Activated gamma-delta T cell (primary cell): ENCODE measurements at places on chromosomes 11 and 22.

- no peak for DNase-seq
Measured at GRCh38 chr11:14360976-14361375, 2.0 kb upstream of the RRAS2 start.

DNA sequence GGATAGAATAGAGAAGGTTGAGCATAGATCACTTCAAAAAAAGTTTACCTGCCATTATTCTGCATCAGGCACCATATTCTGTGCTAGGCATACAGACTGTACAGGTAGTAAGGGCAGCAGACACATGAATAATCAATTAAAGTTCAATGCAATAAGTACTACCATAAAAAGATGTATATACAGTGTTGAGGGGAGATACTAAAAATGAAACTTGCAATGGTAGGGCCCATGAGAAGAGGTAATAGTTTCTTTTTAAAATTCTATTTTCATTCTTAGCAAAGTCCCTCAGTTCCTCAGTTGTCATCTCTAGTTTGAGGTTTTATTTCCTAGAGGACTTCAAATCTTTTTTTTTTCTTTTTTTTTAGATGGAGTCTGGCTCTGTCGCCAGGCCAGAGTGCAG is 819.9 kb downstream of the FAM181B start:
- DNase-seq, result no peak

GRCh38 chr11:106421676-106422292 is 344.3 kb downstream of the AASDHPPT start:
- DNase-seq, result no peak

GRCh38 chr22:32760815-32761214 is 40.7 kb upstream of the TIMP3 start:
- DNase-seq, result no peak

- DNase-seq, result no peak
Measured at GRCh38 chr11:46527591-46528130, 66.2 kb downstream of the AMBRA1 start.

DNA sequence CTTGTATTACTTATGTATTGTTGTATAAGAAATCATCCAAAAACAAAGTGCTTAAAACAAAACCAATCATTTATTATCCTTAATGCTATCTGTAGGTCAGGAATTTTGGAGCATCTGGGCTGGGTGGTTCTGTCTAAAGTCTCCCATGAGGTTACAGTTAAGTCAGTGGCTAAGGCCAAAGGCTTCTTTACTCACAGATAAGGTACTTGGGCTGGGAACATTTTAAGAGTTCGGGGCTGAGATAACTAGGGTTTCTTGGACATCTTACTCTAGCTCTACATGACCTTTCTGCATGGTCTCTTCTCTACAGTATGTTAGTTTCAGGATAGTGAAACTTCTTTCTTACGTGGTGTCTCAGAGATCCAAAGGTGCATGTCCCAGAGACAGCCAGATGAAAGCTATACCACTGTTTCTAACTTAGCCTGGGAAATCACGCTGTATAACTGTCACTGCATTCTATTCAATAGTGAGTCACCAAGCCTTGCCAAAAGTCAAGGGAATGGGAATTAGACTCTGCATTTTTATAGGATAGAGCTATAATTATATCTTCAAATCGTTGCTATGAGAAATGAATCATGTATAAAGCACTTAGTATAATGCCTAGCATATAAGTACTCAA is 29.6 kb downstream of the SOX6 start:
- DNase-seq, result no peak

GRCh38 chr11:65262381-65262680 is 569 bp downstream of the POLA2 start:
- DNase-seq, result no peak

DNA sequence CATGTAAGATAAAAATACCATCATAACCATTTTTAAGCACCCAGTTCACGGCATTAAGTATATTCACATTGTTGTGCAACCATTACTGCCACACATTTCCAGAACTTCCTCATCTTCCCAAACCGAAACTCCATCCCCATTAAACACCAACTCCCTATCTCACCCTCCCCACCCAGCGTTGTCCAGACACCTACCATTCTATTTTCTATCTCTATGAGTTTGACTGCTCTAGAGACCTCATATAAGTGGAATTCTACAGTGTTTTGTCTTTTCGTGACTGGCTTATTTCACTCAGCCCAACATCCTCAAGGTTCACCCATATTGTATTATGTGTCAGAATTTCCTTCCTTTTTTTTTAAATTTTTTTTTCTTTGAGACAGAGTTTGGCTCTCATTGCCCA is 45.2 kb downstream of the PPFIA1 start:
- no peak for DNase-seq

DNA sequence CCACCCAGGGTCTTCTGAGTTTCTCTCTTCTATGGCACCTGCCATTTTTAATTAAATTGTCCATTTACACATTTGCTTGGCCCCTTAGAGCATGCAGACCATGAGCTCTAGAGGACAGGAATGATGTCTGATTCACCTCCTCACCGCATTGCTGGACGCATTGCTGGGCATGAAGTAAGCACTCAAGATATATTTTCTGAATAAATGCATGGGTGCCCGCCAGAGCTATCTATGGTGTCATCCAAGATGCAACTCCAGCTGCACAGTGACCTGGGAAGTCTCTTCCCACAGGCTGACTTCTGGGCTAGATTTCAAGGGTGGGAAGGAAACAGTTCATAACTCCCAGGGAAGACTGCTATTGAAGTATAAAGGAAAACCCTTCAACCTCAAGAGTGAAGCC is 66.6 kb upstream of the ASPHD2 start:
- DNase-seq, result no peak

DNA sequence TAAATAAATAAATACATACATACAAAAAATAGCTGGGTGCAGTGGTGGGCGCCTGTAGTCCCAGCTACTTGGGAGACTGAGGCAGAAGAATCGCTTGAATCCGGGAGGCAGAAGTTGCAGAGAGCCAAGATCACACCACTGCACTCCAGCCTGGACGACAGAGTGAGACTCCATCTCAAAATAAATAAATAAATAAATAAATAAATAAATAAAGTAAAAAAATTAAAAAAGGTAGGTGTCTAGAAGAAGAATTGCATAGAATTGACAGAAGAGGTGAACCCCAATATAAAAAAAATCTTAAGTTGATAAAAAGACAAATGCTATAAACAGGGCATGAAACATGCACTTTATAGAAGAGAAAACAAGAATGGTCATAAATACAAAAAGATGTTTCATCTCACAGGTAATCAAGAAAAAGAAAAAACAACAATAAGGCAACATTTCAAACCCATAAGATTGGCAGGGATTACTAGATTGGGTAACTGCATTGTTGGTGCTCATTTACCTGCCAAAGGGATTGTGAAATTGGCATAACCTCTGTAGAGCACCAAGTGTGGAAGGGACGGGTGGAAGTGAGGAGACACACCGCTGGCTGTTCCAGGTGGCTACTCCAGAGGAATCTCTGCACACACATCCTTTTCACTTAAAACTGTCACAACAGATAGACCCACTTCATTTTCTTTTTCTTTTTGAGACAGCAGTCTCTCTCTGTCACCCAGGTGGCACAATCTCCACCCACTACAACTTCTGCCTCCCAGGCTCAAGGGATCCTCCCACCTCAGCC is 44.7 kb downstream of the NF2 start:
- no peak for DNase-seq

GRCh38 chr11:69249311-69250185 is 44.4 kb upstream of the MYEOV start:
- no peak for DNase-seq

GRCh38 chr11:12113294-12113693 is 2.9 kb downstream of the MICAL2 start:
- no peak for DNase-seq

- DNase-seq, result no peak
Measured at GRCh38 chr11:16763746-16764145, 25.3 kb downstream of the C11orf58 start.
